DMS79 treated with DMSO at 0.1 percent for 48 hours (cell line): ENCODE measurements at places on chromosomes 5 and 9.

- no peak for DNase-seq
These were observed 128.4 kb upstream of the IER5L start for GRCh38 chr9:129306318-129306973.

- no peak for DNase-seq
These were observed 45.3 kb downstream of the ROR2 start for GRCh38 chr9:91904588-91905236.

DNA sequence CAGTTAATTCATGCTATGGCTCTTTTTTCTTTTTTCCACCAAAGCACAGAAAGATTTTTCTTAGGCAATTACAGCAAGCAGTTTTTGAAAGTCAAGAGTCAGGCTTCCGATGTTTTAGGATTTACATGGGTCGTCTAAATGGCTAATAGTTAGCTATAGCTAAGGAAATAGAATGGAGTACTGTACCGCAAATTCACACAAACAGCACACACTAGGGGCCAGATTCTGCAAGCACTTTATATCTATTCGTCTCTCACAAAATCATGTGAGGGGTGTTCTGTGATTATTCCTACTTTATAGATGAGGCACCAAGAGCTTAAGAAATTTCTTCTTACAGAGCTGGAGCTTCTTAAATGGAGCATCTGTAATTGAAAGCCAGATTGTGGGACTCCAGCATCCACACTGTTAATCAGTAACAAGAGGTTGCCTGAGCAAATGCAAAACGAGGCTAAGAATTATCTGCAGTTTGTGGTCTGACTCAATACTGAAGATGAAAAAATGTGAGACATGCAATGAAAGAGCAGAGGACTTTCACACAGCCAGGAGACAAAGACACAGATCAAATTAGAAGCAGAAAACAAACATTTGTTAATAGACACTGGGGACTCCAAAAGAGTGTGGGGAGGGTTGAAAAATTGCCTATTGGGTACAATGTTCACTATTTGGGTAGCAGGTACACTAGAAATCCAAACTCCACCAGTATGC lies 62.7 kb upstream of the CTXN3 start:
- DNase-seq: no peak

- DNase-seq: no peak
These were observed 6.1 kb downstream of the SUSD3 start for GRCh38 chr9:93064392-93065134.

- DNase-seq: no peak
These were observed 3.3 kb downstream of the MUSK start for GRCh38 chr9:110671849-110672248.

GRCh38 chr5:123460296-123460729 lies 37.1 kb upstream of the CEP120 start:
- DNase-seq: no peak

DNA sequence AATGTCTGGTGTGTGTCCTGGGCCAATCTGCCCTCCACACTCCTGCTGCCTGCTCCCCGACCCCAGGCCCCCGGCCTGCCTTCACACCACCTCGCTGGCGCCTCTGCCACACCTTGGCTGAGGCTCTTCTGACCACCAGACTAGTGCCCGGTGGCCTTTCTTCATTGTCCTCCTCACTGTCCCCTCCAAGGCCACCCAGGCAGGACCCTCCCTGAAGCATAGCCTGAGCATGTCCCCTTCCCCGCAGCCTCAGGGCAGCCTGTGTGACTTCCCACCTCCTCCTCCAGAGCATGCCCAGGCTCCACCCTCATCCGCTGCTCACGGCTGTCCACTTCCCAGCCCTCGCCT lies 154.6 kb downstream of the OLFM1 start:
- no peak for DNase-seq

DNA sequence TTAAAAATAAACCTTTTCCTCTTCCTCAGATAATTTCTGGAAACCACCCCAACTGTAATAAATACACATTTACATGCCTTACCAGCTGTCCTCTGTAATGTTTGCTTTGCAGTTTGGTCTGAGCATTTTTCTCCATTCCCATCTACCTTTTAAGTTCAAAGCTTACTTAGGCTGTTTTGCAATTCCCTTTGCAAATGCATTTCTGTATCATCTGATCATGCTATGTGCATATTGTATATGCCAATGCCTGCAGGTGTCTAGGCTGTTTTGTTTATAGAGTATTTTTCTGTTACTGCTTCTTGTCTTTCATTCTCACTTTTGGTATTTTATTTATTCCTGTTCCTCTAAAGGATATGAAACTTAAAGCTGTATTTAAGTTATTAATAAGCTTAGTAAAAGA lies 86.3 kb downstream of the SLC44A1 start:
- DNase-seq: no peak

DNA sequence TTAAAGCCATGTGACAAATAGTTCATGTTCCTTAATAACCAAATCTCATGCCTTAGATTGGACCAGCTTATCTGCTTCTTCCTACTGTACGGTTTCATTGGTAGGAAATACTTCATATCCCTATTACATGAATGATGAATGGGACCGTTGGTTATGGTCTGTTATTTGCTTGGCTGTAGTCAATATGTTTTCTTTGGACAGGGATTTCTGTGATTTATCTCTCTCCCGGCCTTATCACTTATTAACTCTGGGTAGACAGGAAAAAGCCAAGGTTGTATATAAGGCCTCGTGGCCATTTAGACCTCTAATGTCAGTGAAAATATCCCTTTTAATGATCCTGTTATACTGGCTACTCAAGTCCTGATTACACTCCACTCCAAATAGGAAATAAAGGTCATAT lies 330.6 kb downstream of the EBF1 start:
- no peak for DNase-seq

GRCh38 chr5:82659115-82659514 lies 381.0 kb upstream of the RPS23 start:
- no peak for DNase-seq

- DNase-seq: no peak
These were observed 289.6 kb downstream of the FGF10 start for GRCh38 chr5:44099643-44100042.

DNA sequence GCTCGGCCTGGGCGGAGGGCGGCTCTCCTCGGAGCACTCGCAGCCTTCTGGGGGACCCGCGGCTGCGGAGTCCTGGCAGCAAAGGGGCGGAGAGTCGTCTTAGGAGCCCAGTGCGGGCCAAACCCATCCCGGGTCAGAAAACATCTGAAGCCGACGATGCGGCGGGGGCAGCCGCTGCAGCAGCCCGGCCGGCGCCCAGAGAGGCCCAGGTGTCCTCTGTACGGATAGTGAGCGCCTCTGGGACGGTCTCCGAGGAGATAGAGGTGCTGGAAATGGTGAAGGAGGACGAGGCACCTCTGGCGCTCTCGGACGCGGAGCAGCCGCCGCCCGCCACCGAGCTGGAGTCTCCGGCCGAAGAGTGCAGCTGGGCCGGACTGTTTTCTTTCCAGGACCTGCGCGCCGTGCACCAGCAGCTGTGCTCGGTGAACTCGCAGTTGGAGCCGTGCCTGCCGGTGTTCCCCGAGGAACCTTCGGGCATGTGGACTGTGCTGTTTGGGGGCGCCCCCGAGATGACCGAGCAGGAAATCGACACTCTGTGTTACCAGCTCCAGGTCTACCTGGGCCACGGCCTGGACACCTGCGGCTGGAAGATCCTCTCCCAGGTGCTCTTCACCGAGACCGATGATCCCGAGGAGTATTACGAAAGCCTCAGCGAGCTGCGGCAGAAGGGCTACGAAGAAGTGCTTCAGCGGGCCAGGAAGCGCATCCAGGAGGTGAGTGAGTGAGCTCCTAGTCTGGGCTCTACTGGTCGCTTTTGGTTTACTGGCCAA lies 1.2 kb downstream of the JMY start:
- peak; percentile 64 for DNase-seq

- no peak for DNase-seq
These were observed 218.7 kb upstream of the EFNA5 start for GRCh38 chr5:107889387-107889786.

DNA sequence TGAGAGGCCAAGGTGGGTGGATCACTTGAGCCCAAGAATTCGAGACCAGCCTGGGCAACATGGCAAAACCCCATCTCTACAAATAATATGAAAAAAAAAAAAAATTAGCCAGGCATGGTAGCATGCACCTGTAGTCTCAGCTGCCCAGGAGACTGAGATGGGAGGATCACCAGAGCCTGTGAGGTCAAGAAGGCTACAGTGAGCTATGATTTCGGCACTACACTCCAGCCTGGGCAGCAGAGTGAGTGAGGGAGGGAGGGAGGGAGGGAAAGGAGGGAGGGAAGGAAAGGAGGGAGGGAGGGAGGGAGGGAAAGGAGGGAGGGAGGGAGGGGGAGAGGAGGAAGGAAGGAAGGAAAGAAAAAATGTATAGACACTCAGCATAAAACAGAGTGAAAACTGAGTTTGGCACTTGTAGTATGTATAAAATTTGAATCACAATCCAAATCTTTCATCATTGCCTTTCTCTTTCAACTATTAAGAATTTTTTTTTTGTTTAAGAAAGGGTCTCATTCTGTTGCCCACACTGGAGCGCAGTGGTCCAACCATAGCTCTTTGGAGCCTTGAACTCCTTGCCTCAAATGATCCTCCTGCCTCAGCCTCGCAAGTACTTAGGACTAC lies 27.8 kb downstream of the SERINC5 start:
- DNase-seq: no peak

DNA sequence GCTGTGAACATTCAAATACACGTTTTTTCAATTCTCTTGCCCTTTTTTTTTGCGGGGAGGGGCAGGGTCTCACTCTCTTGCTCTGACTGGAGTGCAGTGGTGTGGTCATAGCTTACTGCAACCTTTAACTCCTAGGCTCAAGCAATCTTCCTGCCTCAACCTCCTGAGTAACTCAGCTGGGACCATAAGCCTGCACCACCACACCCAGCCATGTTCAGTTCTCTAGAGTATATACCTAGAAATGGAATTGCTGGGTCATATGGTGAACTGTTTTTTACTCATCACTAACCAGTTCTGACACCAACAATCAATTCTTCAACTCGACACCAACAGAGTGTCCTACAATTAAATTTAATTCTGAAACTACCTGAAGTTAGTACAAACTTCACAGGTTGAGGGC lies 85.5 kb upstream of the ZNF169 start:
- no peak for DNase-seq

DNA sequence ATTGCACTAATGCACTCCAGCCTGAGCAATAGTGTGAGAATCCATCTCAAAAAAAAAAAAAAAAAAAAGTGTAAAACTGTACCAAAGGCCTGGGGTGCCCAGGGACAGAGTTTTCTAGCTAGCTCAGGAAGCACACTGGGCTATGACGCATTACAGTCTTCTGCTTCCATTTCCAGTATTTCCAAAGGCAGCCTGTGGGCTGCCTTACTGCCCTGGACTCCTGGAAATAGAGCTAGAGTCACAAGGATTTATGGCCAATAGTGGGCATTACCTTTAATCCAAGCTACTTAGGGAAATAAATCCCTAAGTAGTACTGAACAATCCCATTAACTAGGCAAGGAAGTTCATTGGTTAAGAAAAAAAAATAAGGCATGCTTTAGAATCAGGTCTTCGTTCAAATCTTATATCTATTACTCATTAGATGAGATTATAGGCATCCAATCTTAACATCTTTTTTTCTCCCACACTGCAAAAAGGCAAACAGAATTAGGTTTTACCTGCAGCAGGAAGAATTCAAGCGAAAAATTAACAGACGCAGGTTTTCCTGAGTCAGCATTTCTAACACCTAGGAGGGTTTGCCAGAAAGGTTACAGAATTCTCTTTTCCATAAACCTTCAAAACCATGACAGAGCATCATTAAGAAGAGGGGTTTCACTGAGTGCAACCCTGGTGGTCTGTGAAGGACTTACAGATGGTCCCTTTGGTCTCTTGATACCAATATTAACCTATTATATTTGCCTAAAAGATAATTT lies 85.6 kb upstream of the CCDC112 start:
- no peak for DNase-seq

DNA sequence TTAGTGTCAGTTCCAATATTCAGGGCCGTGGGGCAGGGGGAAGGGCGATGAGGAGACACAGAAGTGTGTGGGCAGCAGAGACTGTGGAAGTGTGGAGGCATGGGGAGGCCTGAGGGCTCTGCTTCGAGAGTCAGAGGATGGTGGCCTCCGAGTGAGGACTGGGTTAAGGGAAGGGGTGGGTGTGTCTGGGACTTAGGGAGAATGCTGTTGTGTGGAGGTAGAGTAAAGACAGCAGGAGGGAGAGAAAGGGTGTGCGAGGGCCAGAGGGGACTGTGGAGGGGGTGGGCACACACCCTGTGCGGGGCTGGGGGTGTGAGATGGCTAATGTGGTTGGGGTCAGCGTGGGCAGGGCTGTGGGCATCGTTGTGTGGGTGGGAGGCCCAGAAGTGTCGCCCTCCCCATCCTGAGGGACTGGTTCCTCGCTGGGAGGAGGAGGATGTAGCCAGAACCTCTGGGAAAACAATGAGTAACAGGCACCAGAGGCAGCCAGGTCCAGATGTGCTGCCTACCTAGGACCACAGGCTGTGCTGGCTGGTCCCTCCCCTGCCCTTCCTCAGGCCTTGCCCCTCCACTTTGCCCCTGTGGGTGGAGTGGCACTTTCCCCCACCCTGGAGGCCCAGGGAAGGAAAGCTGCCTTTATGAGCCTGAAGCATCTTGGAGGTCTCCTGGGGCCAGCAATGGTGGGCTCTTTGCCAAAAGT lies 4.2 kb downstream of the USP20 start:
- DNase-seq: no peak

GRCh38 chr9:126692041-126692758 lies 78.5 kb downstream of the LMX1B start:
- no peak for DNase-seq

GRCh38 chr9:130943777-130944176 lies 4.7 kb upstream of the FIBCD1 start:
- DNase-seq: no peak

DNA sequence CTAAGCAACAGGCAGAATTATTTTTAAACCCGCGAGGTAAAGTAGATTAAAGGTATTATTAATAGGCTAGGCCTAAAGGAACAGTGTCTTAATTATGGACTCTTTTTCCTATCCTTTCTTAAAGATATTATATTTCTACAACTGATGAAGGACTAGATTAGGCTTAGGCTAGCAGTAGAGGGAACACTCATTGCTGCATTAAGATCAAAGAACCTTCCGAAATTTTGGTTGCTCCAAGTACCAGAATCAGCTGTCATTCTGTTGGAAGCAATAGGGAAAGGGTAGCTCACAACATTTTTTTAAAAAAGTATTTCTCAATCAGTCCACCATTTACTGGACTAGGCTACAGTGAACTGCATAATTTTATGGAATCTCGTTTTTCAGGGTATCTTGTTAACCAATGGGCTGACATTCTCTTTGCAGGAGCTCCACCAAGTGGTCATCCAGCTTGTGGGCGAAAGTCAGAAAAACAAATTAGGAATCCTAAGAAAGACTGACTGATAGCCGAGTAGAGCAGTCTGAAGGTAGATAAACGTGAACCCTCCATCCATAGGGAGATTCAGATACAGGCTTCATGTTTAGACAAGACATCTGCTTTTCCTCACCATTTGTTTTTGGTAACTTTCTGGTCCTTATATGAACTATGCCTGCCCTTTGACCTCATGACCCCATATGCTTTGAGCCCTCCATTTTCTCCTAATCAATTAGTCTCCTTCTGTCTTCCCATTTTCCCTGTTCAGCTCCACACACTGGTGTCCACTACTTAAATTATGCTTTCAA lies 103.6 kb upstream of the CHD1 start:
- DNase-seq: no peak

DNA sequence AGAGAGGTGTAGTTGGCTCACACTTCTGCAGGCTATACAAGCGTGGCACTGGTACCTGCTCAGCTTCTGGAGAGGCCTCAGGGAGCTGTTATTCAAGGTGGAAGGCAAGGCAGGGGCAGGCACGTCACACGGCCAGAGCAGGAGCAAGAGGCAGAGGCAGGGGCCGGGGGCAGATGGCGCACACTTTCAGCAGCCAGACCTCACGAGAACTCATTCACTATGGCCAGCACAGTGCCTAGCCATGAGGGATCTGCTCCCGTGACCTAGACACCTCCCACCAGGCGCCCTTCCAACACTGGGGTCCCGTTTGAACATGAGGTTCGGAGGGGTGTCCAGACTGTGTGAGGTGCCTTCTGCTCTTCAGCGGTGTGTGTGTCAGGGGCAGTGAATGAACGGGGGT lies 71.0 kb upstream of the FCN1 start:
- DNase-seq: no peak
